ENCODE measurements at places on chromosomes 5 and 9. TPM values are rescaled to one million over a fixed set of nuclear protein-coding genes. Genes with fewer than 3 reads are reported as not detected.

DNA sequence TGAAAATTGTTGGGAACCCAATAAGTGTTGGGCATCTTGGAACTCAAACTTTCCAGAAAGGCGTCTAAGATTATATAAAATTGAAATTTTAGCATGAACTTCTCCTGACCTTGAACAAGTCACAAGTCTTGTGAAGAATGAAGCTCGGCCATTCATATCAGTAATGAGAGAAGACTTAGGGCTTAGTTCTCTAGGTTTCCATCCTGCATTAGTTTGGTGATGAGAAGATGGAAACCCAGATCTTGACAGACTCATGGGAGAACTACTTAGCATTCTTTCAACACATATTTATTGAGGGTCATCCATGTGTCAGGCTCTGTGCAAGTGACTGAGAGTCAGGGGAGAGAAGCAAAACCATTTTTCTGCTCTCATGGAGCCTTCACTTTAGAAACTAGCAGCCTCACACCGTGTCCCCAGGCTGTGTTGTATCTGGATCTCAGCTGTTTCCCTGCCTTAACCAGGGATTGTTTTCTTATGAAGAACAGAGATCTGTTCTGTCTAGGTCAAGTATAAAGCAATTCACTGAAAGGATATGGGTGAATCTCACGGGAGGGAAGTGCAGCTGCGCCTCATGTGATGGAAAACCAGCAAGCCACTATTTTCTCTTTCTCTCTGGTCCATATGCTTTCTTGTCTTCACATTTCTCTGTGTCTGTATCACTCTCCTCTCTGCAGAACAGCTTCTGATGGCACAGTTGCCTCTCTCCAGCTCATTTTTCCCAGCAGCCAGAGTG, 3.4 kb downstream of the GARNL3 start:
- DNase-seq, result no peak

NSA2 gene
- 51.5 TPM for total RNA-seq

DNA sequence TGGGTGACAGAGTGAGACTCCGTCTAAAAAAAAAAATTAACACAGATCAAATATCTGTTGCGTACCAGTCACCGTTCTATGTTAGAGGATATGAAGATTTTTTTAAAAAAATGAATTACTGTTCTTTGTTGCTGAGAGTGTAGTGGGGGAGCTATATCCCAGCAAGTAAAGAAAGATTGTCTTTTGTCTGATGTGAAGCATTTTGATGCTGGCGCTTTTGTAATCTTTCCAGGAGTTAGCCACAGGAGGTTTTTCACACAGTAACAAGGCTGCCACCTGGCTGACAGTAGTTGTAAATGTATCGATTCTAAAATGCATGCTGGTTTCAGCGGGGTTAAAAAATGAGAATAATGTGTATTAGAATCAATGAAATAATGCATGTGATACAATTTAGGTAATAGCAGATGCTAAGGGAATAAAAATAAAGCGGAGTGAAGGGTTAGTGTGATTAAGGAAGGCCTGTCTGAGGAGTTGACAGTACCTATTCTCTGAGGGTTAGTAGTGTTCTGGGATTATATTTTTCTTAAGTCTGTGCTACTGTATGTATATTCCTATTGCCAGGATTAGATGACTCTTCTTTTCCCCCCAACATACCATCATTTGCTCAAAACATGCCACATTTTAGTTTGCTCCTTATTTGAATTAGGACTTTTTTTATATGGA, 3.4 kb downstream of the LMNB1 start:
- DNase-seq, result peak; percentile 72

OR5C1 gene
- not detected for total RNA-seq

GRCh38 chr9:135456436-135457104, 23.0 kb upstream of the PPP1R26 start:
- DNase-seq, result no peak

TOR4A gene
- total RNA-seq, result 28.9 TPM

GRCh38 chr5:42270771-42271170, 152.5 kb upstream of the GHR start:
- DNase-seq, result no peak

DNA sequence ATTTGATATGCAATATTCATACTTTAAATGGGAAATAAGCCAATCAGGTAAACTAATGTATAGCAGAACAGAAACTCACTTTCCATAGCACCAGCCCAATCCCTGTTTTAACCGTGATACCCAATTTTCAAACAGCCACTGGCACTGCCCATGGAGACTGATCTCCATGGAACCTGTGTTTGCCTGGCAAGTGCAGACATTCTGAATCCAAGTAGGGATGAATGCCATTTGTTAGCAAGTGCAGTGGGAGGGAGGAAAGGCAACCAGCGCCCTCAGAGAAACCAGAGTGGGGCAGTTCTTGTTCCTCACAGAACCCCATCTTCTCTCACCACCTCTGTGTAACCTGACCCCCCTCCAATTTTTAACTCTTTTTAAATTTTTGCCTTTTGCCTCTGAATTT, 229.1 kb downstream of the CTNND2 start:
- DNase-seq, result no peak

DNA sequence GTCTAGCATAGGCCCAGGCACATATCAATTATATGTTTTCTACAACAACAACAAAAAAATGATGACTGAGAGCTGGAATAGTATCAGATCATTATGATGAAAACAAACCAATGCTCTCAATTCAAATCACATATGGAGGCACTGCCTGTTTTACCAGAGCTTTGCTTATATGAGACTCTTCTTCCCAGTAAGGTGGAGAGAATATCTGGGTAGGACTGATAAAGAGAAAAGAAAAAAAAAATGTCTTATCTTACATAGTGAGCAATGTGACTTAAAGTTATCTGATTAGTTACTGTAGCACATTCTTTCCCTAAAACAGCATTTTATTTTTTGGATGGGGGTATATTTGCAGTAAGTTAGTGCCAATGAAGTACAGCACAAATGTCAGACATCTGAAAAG, 154.8 kb downstream of the RAB3C start:
- DNase-seq, result no peak

CTSV gene
- 11.4 TPM for total RNA-seq

MEF2C gene
- total RNA-seq, result 8.0 TPM

- DNase-seq, result peak; percentile 10
Measured at GRCh38 chr9:115615000-115615401, 497.0 kb upstream of the TNC start.

- DNase-seq, result no peak
Measured at GRCh38 chr5:173783371-173783770, 104.8 kb upstream of the CPEB4 start.

GRCh38 chr5:11507156-11507910, 396.9 kb downstream of the CTNND2 start:
- no peak for DNase-seq

SPZ1 gene
- total RNA-seq, result not detected

DNA sequence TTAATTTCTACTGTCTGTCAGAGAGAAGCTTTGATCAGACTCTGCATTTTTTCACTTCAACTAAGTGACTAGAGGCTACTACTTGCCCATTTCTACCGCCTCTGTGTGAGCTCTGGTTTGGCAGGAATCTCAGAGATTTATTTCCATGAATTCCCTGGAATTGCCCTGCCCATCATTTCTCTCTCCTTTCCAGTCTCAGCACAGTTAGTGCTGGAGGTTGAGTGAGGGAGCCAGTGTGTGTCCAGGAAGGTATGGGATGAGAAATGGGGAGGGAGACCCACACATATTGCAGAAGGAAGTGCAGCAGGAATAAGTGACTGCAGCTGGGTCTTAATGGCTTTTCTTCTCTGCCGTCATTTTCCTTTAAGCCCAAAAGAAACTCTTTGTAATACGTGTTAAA, 443.1 kb upstream of the ZNF462 start:
- DNase-seq, result no peak

- DNase-seq, result no peak
Measured at GRCh38 chr9:129609486-129610212, 11.3 kb downstream of the C9orf50 start.

OR1J2 gene
- total RNA-seq, result not detected

CCDC192 gene
- not detected for total RNA-seq

GRCh38 chr9:4762108-4762885, 21.3 kb upstream of the AK3 start:
- DNase-seq, result peak; percentile 85
